HuH-7 (cell line): ENCODE measurements at places on chromosomes 6 and 20.
A peak's percentile ranks its signal among the peaks of the same experiment; 100 is the strongest.

- no peak for DNase-seq
Measured at GRCh38 chr6:140917911-140918310, 1214.8 kb upstream of the GJE1 start.

DNA sequence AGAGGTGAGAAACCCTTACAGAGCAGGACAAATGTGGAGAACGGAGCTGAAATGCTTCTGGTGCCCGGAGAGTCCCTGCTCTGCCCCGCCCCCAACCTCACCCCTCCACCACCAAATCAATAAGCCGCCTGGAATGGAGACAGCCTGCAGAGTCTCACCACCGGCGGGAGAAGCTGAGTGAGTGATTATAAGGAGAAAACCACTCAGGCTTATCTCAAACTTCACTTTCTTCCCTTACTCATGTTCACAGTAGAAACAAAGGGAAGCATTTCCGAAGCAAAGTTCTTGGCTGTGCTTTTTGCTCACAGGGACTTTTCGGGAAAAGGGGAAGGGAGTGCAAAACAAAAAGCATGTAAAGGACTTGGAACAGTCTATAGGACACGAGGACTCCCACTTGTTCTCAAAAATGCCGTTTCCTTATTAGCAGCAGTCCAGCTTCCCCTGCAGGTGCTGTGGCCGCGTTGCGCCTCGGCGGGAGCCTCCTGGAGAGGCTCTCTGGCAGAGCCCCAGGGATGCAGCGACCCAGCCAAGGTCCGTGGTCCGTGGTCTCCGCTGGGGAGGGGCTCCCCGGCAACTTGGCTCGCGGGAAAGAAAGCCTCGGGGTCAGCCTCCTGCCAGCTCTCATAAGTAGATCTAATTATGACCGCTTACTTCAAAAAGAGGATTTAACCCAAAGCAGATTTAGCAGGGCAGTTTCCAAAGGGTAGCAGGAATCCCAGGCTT is 64.8 kb upstream of the TMEM30A start:
- DNase-seq, result peak; percentile 52

GRCh38 chr6:149134511-149134933 is 183.0 kb upstream of the TAB2 start:
- no peak for DNase-seq

GRCh38 chr6:170004585-170005210 is 253.3 kb downstream of the ERMARD start:
- no peak for DNase-seq

DNA sequence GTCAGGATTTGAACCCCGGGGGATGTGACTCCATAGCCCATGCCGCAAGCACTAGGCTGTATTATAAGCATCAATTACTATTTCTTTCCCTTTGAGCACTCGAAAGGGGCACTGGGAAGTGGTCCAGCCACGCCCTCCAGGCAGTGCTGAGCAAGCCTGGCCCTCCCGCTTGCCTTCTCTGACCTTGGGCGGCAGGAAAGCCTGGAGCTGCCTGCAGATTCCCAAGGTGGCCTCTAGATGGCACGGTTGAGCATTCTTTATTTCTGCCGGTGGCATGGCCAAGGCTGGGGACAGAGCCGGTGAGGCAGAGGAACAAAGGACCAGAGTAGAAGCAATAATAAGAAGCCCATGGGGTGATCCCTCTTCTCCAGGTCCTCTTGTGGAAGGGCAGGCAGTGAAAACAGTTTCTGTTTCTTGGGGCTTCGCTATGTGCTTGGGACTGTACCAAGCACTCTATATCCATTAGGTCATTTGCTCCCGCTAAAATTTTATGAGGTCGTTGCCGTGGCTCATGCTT is 32.0 kb downstream of the ARHGAP40 start:
- peak; percentile 79 for DNase-seq

- peak; percentile 92 for DNase-seq
Measured at GRCh38 chr20:371755-372542, 8.6 kb upstream of the TRIB3 start.

DNA sequence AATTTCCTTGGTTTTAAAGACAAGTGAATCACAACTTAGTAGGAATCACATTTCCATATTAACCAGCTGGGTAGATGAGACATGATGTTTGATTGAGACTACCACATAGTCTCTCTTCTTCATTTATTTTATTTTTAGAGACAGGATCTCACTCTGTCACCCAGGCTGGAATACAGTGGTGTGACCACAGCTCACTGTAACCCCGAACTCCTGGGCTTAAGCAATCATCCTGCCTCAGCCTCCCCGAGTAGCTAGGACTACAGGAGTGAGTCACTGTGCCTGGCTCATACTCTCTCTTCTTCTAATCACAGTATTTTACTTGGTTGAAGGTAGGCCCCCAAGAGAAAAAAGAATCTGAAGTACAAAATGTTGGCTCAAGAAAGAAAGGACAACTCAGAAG is 80.2 kb upstream of the ASF1A start:
- no peak for DNase-seq

- no peak for DNase-seq
Measured at GRCh38 chr6:21633511-21634109, 40.1 kb downstream of the SOX4 start.

DNA sequence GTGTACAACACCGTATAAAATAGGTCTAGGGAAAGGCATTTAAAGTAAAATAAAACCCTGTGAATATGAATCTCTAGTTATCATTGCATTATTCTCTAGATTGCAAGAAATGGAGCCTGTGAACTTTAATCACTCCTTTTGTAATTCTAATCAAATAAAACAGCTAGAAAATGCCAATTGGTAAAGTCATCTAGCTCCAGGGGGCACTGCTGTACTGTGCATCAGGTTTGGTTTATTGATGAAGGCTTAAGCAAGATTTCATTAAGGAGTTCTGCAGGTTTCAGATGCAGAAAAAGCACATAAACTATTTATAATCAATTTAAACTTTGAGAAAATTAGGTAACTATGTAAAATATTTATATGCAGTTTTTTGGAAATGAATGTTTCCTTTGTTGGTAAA is 645.0 kb downstream of the PHF3 start:
- no peak for DNase-seq

- DNase-seq, result no peak
Measured at GRCh38 chr6:137150072-137150471, 23.4 kb downstream of the IL22RA2 start.

GRCh38 chr6:53325785-53326184 is 23.0 kb downstream of the ELOVL5 start:
- no peak for DNase-seq

GRCh38 chr6:157763129-157763903 is 59.7 kb upstream of the SNX9 start:
- DNase-seq, result peak; percentile 65

DNA sequence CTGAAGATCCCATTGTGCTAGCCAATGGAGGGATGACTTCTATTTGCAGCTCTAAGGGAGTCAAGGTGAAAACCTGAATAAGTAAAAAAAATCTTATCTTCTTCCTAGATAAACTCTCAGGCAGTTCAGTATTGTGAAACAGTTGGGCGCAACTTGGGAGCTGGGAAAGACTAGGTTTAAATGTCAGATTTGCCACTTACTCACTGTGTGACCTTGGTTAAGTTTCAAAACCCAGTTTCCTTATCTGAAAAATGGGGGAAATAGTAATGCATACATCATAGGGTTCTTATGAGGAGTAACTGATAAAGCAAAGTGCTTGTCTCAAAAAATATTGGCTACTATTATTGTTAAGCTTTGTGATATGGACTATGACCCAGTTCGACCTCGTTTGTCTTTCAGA is 88.8 kb downstream of the CD83 start:
- DNase-seq, result no peak

DNA sequence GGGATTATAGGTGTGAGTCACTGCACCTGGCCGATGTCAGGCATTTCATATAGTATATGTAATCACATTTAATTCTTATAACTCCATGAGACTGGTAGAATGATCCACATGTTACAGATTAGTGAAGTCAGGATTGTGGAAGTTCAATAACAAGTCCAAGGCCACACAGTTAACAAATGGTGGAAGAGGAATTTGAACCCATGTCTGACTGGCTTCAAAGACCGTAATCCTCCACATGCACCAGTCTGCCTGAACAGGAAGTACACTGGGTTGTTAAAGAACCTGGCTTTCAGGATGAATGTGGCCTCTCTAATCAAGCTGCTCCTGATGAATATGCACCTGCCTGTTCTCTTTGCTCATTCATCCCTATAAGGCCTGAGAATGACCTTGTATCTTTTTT is 122.0 kb upstream of the HDAC2 start:
- no peak for DNase-seq

DNA sequence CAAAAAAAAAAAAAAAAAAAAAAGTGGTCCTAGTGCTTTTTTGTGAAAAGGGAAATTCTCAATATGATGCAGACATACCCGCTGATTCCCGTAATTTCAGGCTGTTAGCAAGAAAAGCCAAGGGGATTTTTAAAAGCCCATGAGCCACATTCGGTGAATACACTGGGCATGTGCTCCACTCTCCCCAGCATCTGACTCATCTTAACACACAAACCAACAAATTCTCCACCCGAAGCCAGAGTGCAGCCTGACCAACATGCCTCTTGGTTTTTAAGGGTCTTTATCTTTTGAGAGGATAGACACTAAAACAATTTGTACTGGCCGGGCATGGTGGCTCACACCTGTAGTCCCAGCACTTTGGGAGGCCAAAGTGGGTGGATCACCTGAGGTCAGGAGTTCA is 45.5 kb upstream of the CD83 start:
- DNase-seq, result no peak

GRCh38 chr20:59774204-59774641 is 159.2 kb downstream of the SYCP2 start:
- no peak for DNase-seq

DNA sequence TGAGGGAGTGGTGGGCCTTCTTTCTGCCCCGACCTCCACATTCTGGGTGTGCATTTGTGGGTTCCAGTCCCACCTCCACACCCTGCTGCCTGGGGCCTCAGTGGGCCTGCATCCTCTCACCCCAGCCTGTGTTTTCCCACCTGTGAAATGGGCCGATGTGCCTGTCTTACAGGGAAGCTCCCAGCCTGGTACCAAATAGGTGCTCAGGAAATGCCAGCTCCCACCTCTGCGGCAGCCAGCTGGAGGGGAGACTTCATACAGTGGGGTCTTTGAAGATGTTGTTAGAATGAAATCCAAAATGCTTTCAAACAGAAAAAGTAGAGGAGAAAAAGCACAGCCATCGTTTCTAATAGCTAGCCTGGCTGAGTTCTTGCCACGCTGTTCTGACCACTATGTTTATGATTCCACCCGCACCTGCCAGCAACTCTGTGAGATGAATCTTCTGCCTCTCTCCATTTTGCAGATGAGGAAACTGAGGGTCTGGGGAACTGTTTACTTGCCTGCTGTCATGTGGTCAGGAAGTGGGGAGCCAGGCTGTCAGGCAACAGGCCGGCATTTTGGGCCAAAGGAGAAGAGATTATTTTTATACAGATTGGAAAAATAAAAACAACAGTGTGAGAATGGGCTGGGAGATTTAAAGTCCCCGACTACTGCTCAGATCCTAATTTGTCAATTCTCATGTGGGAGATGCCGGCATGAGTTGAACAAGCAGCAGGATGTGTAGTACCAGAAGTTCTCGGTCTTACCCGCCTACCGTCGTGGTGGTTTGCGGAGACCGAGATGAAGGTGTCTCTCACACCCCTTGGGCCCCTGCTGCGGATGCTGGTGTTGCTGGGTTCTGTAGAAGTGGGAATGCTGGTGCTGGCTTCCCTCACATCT is 4.6 kb downstream of the TMEM181 start:
- DNase-seq, result no peak

DNA sequence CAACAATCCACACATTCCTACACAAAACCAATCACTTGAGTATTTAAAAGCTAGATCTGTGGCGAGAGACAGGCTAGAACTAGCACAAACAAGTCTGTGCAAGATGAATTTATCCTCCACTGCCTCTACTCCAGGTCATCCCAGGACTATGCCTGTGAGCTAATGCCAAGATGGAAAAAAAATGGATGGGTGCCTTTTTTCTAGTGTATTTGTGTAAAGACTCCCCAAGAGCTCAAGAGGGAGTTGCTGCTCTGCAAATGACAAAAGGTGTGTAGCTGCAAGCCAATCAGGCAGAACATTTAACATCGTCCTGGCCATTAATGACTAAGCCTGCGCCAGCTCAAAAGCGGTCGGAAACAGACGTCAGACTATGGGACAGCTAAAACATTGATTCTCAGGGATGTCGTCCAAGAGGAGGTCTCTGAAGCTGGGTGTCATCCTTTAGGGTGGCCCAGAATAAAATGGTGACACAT is 21.9 kb downstream of the ATXN1 start:
- no peak for DNase-seq

- no peak for DNase-seq
Measured at GRCh38 chr6:149013586-149014344, 266.9 kb downstream of the UST start.

DNA sequence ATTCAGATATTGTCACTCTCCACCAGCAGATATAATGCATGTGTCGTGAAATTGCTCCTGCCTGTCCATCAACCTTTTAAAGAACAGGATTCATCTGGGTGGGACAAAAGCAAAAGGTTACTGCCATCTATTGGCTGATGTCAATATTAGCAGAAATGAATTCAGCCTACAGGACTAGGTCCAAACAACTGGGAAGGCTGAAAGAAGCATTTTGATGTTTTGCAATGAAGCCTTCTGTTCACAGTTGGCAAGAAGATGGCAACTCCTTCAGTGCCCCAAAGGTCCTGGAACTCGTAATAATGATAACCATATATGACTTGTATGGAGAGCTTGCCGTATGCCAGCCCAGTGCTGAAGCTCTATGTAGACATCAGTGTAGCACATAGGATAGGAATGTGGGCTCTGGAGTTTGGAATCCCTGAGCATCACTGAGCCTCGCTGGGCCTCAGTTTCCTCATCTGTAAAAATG is 7.5 kb downstream of the BCAS1 start:
- DNase-seq, result peak; percentile 73

DNA sequence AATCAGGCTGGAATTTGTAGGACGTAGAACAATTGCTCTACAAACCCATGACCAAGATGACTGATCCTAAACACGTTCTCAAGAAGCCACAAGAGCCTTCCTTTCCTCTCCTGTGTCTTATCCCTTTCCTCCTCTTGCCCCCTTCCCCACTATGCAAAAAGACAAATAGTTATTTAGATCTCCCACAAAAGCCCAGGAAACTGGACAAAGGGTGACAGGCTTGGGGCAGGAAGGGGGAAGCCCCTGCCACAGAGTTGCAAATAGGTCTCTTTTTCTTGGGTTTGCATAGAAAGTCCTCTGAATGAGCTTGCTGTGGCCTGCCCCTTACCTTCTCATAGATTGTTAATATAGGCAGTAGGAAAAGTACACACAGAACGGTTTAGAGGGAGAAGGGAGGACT is 377.1 kb upstream of the BTBD3 start:
- DNase-seq, result no peak
